K562 (cell line): ENCODE measurements at places on chromosomes 11 and 22.

DNA sequence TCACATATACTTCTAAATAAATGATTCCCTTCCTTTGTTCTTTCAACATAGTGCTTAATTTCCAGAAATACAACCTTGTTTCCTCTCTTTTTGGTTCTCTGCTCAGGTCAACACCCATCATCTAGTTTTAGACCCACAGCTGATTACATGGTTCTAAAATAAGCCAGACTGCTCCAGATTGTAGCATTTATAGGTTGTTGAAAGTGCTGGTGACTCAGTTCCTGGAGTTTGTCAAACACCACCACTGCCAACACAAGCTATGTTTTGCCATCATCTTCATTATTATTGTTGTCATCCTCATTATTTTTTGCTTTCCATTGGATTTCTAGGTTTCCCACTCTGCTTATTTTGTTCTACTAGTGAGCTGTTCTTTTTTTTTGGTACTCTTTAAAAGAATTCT is 22.3 kb upstream of the MMP20 start:
- no peaks in the 10 kb centered on the region for H3K4me1 ChIP-seq
- no peaks in the 10 kb centered on the region; the same call in 2 of the 3 replicates for H3K27me3 ChIP-seq
- DNase-seq, result no peak
- H3K36me3 ChIP-seq, result no peaks in the 10 kb centered on the region
- H3K4me3 ChIP-seq, result no peak overlapping the region

- H3K27ac ChIP-seq, result no peak overlapping the region
- DNase-seq, result no peak
- no peaks in the 10 kb centered on the region for H3K27me3 ChIP-seq
- H3K4me3 ChIP-seq, result no peak overlapping the region
- H3K4me1 ChIP-seq, result no peaks in the 10 kb centered on the region
Observed at GRCh38 chr11:20688761-20689160, 19.4 kb downstream of the NELL1 start.

DNA sequence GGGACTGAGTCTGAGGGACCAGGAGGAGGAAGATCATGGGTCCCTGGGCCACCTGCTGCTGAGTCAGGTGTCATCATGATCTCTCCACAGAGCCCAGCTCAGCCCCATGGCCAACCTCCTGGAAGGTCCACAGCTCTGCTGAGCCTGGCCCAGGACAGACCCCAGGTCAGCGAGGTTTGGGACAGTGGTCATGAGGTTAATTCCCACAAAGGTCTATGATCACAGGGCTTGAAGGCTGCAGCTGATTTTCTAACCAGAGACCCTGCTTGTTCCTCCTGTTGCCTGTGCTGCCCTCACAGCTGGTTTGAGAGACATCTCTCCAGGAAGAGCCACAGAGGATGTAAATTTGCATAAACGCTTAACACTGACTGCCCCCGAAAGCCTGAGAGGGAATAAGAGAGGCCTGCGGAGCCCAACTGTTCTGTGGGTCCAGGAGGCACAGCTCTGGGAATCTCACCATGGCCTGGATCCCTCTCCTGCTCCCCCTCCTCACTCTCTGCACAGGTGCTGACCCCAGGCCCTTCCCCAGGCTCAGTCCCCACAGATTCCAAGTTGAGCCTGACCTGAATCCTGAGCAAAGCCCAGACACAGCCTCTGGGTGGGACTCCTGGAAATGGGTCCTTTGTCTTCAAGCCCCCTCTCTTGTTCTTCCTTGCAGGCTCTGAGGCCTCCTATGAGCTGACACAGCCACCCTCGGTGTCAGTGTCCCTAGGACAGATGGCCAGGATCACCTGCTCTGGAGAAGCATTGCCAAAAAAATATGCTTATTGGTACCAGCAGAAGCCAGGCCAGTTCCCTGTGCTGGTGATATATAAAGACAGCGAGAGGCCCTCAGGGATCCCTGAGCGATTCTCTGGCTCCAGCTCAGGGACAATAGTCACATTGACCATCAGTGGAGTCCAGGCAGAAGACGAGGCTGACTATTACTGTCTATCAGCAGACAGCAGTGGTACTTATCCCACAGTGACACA is 102.8 kb downstream of the GGTLC2 start:
- no peaks in the 10 kb centered on the region for H3K4me1 ChIP-seq
- H3K27me3 ChIP-seq, result peaks cover 22% of the 10 kb centered on the region
- no peak overlapping the region for H3K27ac ChIP-seq
- no peak overlapping the region for H3K4me3 ChIP-seq
- H3K36me3 ChIP-seq, result no peaks in the 10 kb centered on the region
- DNase-seq, result no peak

DNA sequence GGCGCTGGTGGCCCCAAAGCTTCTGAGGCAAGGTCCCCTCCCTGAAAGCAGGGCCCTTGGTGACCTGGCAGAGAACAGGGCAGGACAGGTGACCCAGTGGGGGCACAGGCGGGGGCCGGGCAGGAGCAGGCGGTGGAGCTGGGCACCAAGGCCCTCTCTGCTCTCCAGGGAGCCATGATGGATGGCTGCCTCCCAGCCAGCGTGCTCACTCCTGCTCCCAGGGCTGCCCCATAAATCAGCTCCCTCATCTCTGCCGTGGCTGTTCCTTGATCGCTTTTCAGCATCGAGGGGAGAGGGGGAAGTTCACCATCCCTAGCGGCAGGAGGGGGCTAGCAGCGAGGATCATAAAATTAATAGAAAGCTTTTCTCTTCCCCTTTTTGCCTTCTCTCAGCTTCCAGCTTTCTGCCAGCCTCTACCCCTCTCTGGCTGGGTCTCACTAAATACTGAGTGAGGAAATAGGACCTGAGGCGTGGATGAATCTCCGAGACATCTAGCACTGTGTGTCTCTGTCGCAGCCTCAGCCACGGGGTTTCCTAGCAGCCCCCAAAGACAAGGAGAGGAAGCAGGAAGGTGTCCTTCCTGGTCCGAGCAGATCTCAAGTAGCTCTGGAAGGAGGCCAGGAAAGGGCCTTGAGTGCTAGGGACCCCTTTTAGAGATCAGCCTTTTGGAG is 22.2 kb upstream of the ELFN2 start:
- H3K27me3 ChIP-seq, result peaks cover 44% of the 10 kb centered on the region
- no peak overlapping the region for H3K27ac ChIP-seq
- H3K4me3 ChIP-seq, result no peak overlapping the region
- DNase-seq, result no peak
- no peaks in the 10 kb centered on the region for H3K36me3 ChIP-seq

DNA sequence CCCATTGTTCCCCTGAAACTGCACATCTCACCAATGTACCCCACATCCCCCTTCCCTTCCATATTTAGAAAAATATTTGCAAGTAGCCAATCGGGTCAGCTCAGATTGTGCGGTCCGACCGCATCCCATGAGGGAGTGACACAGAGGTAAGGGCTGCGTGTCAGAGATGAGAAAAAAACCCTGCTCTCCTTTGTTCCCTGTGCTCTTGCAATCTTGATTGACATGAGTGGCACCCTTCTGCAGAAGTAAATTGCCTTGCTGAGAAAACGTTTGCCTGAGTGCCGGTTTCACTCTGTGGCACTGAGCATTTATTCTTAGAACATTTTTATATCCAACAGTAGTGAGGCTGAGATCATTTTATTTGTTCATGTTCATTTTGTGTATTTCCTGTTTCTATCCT is 81.6 kb upstream of the CCDC90B start:
- DNase-seq, result no peak
- no peaks in the 10 kb centered on the region for H3K27me3 ChIP-seq
- H3K4me1 ChIP-seq, result no peaks in the 10 kb centered on the region
- H3K4me3 ChIP-seq, result no peak overlapping the region

GRCh38 chr11:17954395-17955252 is 58.2 kb downstream of the SERGEF start:
- H3K27ac ChIP-seq, result no peak overlapping the region
- no peak for DNase-seq
- H3K36me3 ChIP-seq, result peaks cover 11% of the 10 kb centered on the region; the same call in 2 of the 3 replicates

DNA sequence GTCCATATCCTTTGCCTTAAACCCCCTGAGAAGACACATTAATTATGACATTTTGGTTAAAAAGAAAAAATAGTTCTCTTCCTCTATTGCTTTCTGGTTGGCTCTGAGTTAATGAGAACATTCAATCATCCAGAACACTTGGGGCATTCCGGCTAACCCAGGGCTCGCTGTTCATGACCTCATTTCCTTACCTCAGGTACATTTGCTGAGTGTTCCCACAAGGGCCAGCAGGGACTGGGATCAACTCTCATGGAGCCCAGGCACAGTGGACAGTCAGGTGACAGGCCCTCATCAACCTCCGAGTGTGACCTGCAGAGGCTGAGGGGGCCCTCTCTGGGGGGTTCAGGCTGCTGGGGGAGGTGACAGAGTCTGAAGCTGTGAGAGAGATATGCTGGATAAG is 98.9 kb downstream of the MYO18B start:
- H3K4me1 ChIP-seq, result no peaks in the 10 kb centered on the region
- no peak overlapping the region for H3K27ac ChIP-seq
- DNase-seq, result no peak
- no peak overlapping the region for H3K4me3 ChIP-seq
- H3K27me3 ChIP-seq, result no peaks in the 10 kb centered on the region
- H3K36me3 ChIP-seq, result peaks cover 5% of the 10 kb centered on the region; the same call in 2 of the 3 replicates

DNA sequence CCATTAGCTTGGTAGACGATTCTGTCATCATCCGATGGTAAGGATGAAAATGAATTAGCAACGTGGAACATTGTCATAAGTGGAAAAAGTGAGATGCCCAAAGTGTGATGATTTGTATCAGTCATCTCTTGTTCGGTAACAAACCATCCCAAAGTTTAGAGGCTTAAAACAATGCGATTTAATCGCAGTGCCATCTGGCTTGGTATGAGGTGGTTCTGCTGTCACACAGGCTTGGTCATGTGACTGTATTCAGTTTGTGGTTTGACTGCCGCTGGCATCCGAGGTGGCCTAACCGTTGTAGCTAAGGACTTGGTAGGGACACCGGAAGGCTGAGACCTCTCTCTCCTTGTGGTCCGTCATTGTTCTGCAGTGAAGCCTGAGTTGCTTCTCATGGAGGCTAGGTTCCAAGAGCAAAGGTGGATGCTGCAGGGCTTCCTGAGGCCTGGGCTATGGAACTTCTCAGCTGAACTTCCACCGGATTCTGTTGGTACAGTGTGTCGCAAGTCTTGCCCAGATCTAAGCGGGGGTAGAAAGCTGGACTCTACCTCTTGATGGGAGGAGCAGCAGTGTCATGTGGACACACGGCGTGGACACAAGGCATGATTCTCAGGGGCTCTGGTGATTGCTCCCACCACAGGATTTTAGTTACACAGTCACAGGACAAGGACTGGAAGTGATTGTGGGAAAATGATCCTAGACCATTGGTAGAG is 36.3 kb downstream of the BCR start:
- no peak overlapping the region for H3K27ac ChIP-seq
- H3K27me3 ChIP-seq, result no peaks in the 10 kb centered on the region
- no peak overlapping the region for H3K4me3 ChIP-seq
- H3K36me3 ChIP-seq, result peaks cover 11% of the 10 kb centered on the region; the same call in 1 of the 3 replicates
- peaks cover 57% of the 10 kb centered on the region for H3K4me1 ChIP-seq
- DNase-seq, result peak; percentile 66

GRCh38 chr11:128734103-128734831 is 40.4 kb downstream of the FLI1 start:
- H3K4me1 ChIP-seq, result no peaks in the 10 kb centered on the region
- DNase-seq, result no peak
- no peak overlapping the region for H3K27ac ChIP-seq
- H3K36me3 ChIP-seq, result no peaks in the 10 kb centered on the region
- no peaks in the 10 kb centered on the region for H3K27me3 ChIP-seq
